ENCODE measurements at places on chromosomes 7 and 10. TPM values are rescaled to one million over a fixed set of nuclear protein-coding genes. Genes with fewer than 3 reads are reported as not detected.

Gene C10orf71
- 0.18 TPM for total RNA-seq

Gene ICA1
- 27.0 TPM for total RNA-seq

Gene TMEM229A
- 0.27 TPM for total RNA-seq

Gene POM121L12
- total RNA-seq, result not detected

Gene PAX4
- not detected for total RNA-seq

Gene SH2B2
- 9.9 TPM for total RNA-seq

Gene CPN1
- total RNA-seq, result not detected

Gene FOXP2
- 24.7 TPM for total RNA-seq

Gene CHAT
- total RNA-seq, result not detected

Gene LDB3
- total RNA-seq, result 4.9 TPM

Gene MLXIPL
- total RNA-seq, result 23.8 TPM

Gene ABCF2
- total RNA-seq, result 20.8 TPM

Gene IFRD1
- total RNA-seq, result 92.8 TPM

Gene TBC1D12
- total RNA-seq, result 20.4 TPM

Gene GPRIN2
- 2.0 TPM for total RNA-seq

Gene COL13A1
- total RNA-seq, result 1.0 TPM

Gene CDHR1
- 2.0 TPM for total RNA-seq

Gene SORBS1
- total RNA-seq, result 593 TPM

Gene HTR5A
- total RNA-seq, result not detected

Gene PNPLA8
- total RNA-seq, result 34.3 TPM

Gene SPDYE8
- not detected for total RNA-seq

Gene RAB19
- total RNA-seq, result not detected

Gene TRPV5
- total RNA-seq, result 0.22 TPM

Gene CTAGE4
- total RNA-seq, result 2.3 TPM

Gene NUPR2
- not detected for total RNA-seq

Gene GIMAP7
- 31.6 TPM for total RNA-seq

Gene TYW1B
- total RNA-seq, result 4.8 TPM

Gene CUZD1
- total RNA-seq, result 0.80 TPM

Gene TFR2
- 1.2 TPM for total RNA-seq

Gene CFTR
- total RNA-seq, result not detected

Gene SPDYE11
- not detected for total RNA-seq

Gene RADIL
- 19.8 TPM for total RNA-seq

Gene OR13A1
- total RNA-seq, result not detected

Gene OR2A42
- 0.27 TPM for total RNA-seq

Gene MMD2
- total RNA-seq, result 3.7 TPM

Gene NME8
- 1.2 TPM for total RNA-seq

Gene MYO1G
- total RNA-seq, result 8.8 TPM

Gene PGAM1
- total RNA-seq, result 117 TPM

Gene OPN1SW
- not detected for total RNA-seq

Gene STARD3NL
- 37.7 TPM for total RNA-seq

Gene RARRES2
- 261 TPM for total RNA-seq

Gene SLC26A4
- 3.2 TPM for total RNA-seq

Gene TMEM273
- 35.1 TPM for total RNA-seq

Gene GPR26
- total RNA-seq, result not detected

Gene RBP3
- not detected for total RNA-seq

Data from sciatic nerve (tissue), 2 donors.